Activated CD8-positive, alpha-beta memory T cell treated with anti-CD3 and anti-CD28 coated beads for 1 hour (primary cell): ENCODE measurements at places on chromosomes 5 and 9.

DNA sequence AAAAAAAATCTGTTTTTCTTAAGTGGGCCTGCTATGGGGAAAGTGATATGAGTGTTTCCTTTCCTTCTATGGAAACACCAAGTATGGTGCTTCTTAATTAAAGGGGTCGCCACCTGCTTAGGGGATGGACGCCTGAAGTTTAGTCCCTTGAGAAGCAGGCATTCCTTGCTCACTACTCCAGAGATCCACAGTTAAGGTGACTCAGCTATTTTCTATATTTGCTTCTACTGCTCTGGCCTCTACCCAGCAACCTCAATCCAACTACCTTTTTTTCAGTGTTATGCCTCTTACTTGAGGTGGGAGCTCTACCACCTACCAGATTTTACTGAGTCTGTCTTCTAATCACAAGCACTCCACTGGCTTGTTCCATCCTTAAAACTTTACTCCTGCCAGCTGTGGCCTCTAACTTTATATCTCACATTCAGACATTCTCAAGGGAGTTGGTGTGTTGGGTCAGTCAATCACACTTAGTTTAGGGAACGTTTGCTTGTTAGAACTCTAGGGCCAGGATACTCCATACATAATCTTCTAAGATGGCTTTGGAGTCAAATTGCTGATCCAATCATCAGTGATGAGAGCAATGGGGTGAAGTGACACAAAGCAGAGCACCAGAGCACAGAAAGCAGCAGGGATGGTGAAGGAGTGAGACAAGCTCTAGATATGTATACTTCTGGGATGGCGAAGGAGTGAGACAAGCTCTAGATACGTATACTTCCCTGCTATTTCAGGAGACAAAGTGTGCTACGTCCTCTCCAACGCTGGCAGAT lies 708.1 kb downstream of the EFNA5 start:
- DNase-seq: no peak

- no peak for DNase-seq
These were observed 748.5 kb upstream of the CDH10 start for GRCh38 chr5:25393256-25393655.

GRCh38 chr5:144024545-144024944 lies 145.9 kb downstream of the YIPF5 start:
- no peak for DNase-seq

GRCh38 chr9:127201071-127201541 lies 63.5 kb upstream of the GARNL3 start:
- no peak for DNase-seq

GRCh38 chr9:12681620-12682019 lies 11.6 kb upstream of the TYRP1 start:
- no peak for DNase-seq

DNA sequence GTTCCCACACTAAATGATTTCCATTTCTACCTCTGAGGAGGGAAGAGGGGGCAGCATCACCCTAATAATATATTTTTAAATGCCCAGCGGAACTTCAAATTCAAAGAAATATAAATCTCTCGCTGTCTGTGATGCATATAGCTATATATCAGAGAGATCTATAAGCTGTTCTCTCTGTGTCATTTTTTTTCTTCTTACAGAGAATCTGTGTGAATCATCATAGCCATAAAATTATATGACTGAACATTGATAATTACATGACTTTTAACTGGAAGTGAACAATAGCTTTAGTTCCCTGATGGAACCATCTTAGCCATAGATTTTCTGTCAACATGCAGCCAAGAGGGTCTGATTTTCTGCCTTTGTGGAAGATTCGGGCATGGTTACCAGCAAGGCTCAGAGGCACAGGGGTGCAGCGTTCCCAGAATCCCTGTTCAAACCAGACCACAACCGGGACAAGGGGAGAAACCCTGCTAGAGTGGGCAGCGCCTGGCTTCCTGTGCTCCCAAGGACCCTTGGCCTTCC lies 93.7 kb upstream of the OSMR start:
- DNase-seq: no peak

- DNase-seq: no peak
These were observed 44.8 kb upstream of the CYLC2 start for GRCh38 chr9:102950346-102950745.

- no peak for DNase-seq
These were observed 6.9 kb downstream of the SUSD1 start for GRCh38 chr9:112168197-112168596.

DNA sequence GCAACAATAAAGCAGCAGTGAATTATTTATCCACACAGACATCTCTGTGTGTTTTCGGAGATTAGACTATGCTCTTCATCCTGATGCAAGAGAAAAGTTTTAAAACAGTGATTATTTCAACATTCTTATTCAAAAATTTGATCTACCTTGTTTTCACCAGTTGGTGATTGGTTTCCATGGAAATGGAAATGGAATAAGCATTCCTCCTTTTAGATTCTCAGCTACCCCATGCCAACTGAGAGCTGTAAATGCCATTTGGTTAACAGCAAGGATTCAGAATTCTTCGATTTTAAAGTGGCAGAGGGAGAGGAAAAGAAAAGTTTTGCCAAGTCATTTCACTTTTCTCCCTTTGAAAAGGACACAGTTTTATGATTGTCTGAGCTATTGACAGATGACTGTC lies 154.7 kb downstream of the PCSK5 start:
- no peak for DNase-seq

- DNase-seq: no peak
These were observed 36.0 kb downstream of the TTC1 start for GRCh38 chr5:160044967-160045366.

DNA sequence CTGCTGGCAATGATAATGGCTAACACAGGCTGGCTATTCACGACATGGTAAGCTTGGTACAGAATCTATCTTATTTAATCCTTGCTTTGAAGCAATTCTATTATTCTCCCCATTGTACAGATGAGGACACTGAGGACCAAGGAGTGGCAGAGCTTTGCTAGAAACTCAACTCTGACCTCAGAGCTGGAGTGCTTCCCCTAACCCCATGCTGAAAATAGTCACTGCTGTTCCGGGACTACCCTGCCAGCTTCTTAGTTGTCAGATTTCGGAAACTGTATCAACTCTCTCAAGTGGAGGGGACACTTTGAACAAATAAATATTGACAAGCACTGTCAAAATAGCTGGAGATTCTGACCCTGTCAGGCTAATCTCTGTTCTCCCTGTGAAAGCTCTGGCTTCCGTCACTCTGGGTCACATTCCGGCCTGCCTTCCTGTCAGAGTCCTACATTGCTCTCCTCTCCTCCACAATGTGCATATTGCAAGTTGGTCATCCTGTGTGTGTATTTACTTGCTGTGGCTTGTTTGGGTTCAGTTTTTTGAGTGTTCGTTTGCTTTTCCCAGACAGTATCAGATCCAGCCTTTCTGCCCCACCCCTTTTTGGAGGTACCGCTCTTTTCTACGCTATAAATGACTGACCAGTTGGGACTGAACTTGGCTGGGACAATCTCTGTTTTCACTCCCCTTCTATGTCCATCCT lies 134.3 kb upstream of the MAP1B start:
- DNase-seq: no peak

GRCh38 chr5:5649641-5650040 lies 227.2 kb downstream of the ICE1 start:
- DNase-seq: no peak

GRCh38 chr5:17061973-17062470 lies 125.9 kb upstream of the MYO10 start:
- DNase-seq: no peak

DNA sequence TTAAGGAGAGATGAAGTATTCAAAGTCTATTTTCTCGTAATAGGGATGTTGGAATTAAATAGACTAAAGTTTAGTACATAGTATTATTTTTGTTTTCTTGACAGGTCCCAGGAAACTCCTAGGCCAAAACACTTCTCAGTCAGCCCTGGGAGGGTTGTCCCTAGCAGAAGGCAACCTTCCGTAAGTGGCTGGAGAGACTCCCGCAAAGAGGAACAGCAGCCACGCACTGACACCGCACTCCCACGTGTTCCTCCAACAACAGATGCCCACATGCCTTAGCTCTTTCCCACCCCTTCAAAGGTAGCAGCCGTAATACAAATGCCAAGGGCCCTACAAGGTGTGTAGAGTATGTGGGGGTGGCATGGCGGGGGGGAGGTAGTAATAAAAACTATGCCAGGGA lies 28.4 kb downstream of the PCDHGC5 start:
- no peak for DNase-seq

DNA sequence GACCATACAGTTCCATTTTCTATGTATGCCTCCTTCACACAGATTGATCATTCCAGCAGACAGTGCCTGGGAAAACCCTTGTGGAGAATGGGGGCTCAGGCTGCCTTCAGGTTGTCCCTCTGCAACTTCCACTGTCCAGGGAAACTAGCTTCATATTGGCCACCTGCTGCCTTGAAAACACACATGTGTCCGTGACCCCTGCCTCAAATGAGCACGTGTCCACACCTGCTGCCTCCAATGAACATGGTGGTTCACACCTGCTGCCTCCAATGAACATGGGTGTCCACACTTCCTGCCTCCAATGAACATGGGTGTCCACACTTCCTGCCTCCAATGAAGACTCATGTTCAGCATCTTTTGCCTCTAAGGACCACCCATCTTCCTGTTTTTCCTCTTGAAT lies 185.4 kb upstream of the ADCY2 start:
- no peak for DNase-seq

- DNase-seq: no peak
These were observed 1.4 kb downstream of the PCDH1 start for GRCh38 chr5:141876628-141877355.

GRCh38 chr5:53120165-53120564 lies 10.6 kb upstream of the MOCS2 start:
- DNase-seq: no peak

DNA sequence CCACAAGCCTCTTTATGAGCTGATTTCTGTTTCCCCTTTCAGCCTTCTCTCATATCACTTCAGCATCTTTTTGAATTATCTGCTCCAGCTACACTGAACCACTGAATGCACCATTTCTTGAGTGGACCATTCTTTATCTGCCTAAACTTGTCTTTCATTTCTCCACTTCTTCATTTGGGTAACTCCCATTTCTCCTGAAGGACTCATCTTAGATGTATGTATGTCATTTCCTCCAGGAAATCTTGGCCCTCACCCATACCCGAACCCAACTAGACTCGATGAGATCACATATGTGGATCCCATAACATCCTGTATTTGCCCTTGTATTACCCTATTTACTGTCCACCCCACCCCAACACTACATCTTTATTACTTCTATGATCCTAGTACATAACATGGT lies 249.8 kb downstream of the KIF4B start:
- no peak for DNase-seq

DNA sequence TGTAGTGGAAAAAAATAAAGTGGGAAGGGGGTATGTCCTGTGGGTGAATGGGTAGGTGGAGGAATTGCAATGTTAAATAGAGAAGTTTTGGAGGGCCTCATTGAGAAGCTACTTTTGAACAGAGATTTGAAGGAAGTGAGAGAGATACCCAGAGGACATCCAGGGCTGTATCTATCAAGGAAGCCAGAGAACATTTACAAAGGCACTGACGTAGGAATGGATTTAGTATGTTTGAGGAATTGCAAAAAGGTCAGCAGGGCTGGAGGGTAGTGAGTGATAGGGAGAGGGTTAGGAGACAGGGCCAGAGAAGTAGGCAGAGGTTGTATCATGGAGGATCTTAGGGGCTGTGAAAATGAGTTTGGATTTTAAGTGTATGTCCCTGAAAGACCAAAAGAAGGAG lies 13.9 kb downstream of the PTTG1 start:
- DNase-seq: no peak

- no peak for DNase-seq
These were observed 2.3 kb downstream of the DNLZ start for GRCh38 chr9:136361047-136361753.

DNA sequence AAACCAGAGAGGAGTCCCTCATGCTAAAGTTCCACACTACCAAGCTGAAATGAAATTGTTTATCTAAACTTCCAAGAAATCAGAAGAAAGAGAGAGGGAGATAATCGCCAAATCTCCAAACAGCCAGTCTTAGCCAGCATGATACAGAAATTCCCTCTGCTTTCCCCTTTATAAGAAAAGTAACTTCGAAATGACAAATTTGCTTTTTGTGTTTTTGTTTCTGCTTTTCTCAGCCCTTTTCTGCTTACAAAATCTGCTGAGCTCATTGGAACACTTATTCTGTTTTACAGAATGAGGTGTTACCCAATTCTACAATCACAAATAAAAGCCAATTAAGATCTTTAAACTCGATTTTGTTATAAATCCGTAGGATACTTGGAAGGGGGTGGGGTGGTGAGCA lies 72.9 kb downstream of the SFXN1 start:
- DNase-seq: no peak

- no peak for DNase-seq
These were observed 68.6 kb upstream of the DPYSL3 start for GRCh38 chr5:147578228-147579024.

DNA sequence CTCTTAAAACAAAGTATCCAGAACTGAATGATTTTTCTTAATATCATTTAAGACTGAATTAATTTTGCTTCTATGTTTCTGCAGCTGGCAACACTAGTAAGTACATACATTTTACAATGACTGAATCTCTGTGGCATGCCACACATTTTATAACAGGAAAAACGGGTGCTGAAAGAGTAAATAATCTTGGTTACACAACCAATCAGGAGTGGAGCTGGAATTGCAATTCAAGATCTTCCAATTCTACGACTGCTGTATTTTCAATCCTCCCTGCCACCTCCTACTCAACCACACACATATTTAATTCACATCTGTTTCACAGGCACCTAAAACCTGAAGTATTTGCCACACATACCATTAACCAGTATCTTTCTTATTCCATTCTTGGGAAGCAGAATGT lies 52.7 kb upstream of the NR5A1 start:
- no peak for DNase-seq

DNA sequence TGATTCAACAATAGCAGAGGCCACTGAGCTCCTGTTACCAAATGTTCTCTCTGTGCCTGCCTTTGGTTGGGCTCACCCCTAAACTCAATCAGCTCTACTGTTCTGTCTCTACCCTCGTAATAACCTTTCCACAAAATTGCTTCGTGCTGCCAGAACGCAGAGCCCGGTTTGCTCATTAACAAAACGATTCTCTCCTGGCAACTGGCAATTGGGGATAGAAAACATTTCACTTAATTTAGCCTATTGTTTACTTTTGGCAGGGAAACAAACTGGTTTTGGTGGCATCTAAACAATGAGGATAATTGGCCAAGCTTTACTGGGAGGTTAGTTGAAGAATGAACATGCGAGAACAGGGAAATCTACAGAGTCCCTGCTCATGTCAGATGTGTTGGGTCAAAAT lies 56.6 kb downstream of the SLC28A3 start:
- DNase-seq: no peak

DNA sequence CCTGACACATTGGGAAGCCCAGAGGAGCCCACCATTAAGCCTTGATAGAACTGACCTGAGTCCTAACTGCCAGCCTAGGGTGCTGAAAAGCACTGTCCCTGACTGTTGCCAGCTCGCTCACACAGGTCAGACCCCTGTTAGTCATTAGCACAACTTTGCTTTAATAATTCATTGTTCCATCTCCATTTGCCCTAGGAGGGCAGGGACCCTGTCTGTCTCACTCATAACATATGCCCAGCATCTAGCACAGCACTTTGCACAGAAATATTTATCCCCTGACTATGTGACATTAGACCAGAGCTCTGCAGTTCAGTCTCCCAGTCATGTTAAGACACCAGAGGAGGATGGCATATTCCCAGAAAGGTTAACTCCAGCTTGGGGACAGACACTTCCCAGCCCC lies 61.8 kb upstream of the STXBP1 start:
- no peak for DNase-seq

GRCh38 chr9:135166565-135166964 lies 79.1 kb downstream of the OLFM1 start:
- DNase-seq: no peak
